ENCODE measurements at places on chromosomes 6 and 20.
A peak's percentile ranks its signal among the peaks of the same experiment; 100 is the strongest.

- no peak for DNase-seq
Observed at GRCh38 chr6:71675386-71675785, 211.0 kb upstream of the RIMS1 start.

DNA sequence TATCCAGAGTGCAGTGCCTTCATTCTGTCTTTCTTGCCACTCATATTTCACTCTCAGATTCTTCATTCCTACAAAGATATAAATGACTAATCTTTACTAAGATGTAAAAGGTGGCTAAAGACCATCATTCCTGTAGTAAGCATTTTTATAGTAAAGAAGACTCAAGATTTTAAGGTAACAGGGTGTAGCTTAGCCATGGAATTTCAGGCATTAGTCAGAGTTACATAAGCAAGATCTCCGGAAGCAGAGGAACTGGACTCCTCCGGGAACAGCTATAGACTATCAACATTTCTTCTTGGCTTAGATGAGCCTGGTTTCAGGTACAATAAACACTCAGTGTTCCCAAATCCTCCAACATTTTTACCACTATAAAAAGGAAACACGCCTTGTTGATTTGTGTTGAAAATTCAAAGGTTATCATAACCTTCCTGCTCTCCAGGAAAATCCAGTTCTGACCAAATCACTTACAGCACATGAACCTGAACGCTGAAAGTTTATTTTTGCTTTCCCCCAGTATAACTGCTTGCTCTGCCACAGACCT, 23.7 kb downstream of the SERPINB1 start:
- DNase-seq: peak; percentile 62

DNA sequence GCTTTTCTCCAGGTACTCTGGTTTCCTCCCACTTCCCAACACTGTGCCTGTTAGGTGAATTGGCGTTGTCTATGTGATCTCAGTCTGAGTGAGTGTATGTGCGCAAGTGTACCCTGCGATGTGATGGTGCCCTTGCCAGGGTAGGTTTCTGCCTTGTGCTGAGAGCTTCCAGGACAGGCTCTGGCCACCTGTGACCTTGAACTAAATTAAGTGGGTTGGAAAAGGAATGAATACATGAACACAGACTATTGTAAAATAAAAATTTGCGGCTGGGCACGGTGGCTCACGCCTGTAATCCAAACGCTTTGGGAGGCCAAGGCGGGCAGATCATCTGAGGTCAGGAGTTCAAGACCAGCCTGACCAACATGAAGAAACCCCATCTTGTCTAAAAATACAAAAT, 678.0 kb downstream of the DHX35 start:
- no peak for DNase-seq

DNA sequence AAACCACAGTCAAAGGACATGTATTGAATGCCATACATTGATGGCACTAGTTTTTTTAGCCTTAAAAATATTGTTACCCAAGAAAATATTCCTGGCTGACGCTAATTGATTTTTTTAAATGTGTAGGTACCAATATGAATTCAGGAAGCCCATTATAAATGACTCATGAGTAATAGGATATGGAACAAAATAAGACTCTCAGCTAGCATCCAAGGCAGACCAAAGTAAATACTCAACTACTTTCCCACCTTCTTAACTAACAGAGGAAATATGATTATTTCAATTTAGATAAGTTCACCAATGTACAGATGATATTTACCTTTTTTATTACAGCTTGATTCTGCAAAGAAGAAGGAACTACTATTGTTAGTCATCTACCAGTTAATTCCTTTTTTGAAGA, 43.2 kb upstream of the TXNDC5 start:
- DNase-seq: no peak

DNA sequence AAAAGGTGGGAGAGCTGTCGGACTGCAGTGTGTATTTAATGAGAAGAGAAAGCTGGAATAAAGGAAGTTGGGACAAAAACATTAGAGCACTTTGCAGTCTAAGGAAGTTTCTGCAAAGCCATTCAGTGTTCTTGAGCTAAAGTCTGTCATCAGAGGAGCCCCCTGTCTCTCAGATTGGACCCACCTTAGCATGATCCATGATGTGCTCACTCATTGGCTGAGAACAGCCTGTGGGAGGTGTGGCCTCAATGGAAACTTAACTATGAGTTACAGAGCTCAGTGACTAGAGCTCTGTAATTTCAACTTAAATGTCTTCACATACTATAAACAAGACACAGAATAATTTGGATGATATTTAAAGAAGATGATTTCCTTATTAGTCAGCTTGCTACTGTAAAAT, 437.0 kb downstream of the BTBD3 start:
- no peak for DNase-seq

GRCh38 chr6:7050872-7051779, 56.6 kb upstream of the RREB1 start:
- DNase-seq: peak; percentile 89

- DNase-seq: no peak
Observed at GRCh38 chr20:62476056-62476838, 452 bp upstream of the GATA5 start.

DNA sequence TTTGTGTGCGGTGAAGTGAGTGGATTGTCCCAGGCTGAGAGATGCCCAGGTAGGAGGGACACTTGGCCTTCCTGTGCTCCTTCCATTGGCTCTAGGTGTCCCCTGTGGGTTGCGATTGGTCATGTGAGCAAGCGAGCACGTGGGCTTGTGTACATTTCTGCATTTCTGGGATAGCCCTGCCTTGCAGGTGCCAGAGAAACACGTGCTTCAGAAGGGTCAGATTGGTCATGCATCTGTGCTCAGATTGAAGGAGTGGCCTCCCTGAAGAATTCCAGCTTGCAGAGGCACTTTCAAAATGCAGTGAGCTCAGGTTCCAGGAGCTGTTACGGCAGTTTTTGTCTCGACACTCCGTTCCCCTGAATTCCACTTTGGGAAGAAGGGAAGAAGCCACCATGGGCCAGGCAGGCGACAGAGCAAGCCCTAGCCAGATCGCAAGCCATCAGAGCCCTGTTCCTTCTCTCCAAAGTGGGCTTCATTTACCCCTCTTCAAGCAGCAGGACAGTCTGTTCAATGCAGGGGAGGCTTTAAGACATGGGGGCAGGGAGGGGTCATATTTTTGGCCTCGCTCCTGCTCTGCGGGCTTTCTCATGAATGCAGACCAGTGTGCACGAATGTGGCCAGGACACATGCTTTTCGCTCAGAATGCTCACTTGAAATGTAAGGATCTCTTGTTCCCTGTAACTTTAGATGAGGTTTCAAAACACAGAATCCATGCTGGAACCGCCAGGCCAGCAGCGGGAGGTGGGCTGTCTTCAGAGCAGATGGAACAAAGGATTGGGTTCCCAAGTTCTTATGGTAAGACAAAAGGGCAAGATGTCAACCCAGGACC, 78.6 kb upstream of the AKAP12 start:
- DNase-seq: no peak

- no peak for DNase-seq
Observed at GRCh38 chr6:128918886-128919285, 35.9 kb downstream of the LAMA2 start.

- DNase-seq: no peak
Observed at GRCh38 chr6:134413241-134413643, 95.3 kb upstream of the SGK1 start.

DNA sequence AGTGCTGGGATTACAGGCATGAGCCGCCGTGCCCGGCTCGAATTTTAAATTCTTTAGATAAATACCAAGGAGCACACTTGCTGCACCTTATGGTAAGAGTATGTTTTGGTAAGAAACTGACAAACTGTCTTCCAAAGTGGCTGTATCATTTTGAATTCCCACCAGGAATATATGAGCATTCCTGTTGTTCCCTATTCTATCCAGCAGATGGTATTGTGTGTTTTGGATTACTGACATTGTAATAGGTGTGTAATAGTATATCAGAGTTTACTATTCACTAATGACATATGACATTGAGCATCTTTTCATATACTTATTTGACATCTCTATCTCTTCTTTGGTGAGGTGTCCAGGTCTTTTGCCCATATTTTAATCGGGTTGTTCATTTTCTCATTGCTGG, 40.5 kb downstream of the TGM6 start:
- DNase-seq: no peak

GRCh38 chr20:23127506-23128279, 41.6 kb upstream of the CD93 start:
- DNase-seq: no peak

DNA sequence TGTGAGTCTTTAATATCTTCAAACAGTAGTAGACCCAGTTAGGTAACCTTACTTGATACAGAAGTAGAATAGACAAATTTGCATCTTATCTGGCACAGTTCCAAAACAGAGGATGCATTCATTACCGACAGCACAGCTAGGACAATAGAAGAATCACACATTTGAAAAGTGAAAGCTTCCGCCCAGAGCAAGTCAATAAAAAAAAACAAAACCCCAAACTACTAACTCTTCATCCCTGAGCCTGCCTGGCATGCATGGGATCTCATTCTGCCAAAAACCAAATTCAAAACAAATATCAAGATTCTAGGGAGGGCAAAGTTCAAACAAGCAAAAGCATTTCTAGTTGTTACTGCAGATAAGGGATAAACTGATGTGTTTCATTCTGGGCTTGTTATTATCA, 235.4 kb downstream of the BTBD9 start:
- DNase-seq: peak; percentile 9

GRCh38 chr6:42269553-42269952, 51.9 kb upstream of the MRPS10 start:
- DNase-seq: no peak

DNA sequence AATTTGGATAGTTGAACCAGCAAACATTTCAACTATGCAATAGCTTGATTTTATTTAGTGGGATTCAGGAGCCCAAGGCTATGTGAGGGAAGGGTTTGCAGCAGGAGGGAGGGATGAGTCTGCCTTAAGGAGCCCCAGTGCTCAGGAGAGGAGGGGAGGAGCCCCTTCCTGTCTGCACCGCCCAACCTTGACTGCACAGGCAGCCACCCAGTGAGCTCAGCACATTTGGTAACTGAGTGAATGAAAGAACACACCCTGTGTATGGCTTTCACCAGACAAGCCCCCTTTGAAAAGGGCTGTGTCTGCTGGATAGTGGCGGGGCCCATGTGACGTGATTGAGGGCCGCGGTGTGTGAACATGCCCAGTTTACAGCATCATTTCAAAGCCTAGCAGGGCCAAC, 17.0 kb downstream of the DACT2 start:
- DNase-seq: no peak

DNA sequence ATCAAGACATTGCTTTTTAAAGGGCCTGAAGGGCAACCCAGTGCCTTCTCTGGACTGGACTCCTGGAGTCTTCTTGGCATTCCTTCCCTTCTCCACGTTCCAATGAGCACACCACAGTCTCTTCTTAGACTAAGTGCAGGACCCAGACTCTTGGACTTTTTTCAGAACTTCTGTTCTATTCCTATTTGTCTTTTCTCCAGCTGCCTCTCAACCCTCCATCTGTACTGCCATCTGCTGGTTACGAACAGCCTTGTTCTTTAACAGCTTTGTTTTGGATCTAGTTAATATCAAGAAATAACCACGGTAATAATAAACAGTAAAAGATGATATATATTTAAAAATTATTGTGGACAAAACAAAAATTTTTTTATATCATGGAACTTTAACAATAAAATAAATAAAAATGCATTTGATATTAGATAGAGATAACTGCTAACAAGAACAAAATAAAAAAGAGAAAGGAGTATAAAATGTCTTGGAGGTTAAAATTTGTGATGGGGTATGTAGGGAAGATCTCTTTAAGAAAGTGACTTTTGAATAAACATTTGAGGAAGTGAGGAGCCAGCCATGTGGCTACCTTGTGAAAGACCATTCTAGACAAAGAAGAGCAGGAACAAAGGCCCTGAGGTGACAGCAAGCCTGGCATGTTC, 105.1 kb upstream of the HCRTR2 start:
- peak; percentile 26 for DNase-seq

DNA sequence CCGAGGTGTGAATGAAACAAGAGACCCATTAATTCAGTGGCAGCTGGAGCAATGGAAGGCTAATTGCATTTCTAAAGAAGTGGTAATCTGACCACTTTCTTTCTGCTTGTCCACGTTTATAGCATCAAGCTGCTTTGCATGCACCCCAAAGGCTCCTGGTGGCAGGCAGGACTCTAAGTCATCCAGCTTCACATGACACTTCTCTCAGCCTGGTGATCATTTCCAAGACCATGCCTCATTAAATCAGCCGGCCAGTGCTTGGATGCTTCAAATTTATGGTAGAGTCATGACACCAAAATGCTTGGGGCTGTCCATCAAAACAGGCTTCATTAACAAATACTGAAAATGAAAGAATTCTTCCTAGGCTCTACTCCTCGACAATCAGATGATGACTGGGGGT, 614.9 kb downstream of the DOK5 start:
- no peak for DNase-seq

DNA sequence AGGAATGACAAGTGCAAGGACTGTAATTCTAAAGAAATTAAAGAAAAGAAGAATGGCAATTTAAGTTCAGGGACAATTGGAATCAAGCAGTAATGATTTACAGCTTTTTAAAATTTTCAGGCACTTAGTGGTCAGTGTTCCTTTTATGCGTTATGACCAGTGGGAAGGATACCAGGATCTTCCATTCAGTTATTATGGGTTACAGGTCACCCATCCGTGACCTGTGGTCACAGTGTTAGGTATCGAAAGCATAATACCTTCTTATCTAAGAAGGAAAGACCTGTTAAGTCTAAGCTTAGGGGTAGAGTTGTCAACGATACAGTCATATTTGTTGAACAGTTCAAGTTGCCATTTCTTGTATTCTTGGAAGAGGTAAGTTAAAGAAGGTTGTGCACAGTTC, 253.8 kb downstream of the LAMA2 start:
- DNase-seq: no peak
